Fibroblast of skin of right biceps (primary cell): ENCODE measurements at places on chromosomes 3 and 15.

GRCh38 chr3:170499562-170500156, 81.0 kb downstream of the CLDN11 start:
- DNase-seq, result peak; percentile 41

GRCh38 chr3:152281133-152281713, 12.5 kb downstream of the MBNL1 start:
- no peak for DNase-seq

- peak; percentile 97 for DNase-seq
Observed at GRCh38 chr3:14452740-14453710, 50.6 kb downstream of the SLC6A6 start.

- peak; percentile 19 for DNase-seq
Observed at GRCh38 chr15:70258369-70259027, 160.8 kb upstream of the TLE3 start.

GRCh38 chr3:194573680-194574437, 59.4 kb downstream of the TMEM44 start:
- DNase-seq, result peak; percentile 72
